ENCODE measurements at places on chromosomes 2 and 18.
A peak's percentile ranks its signal among the peaks of the same experiment; 100 is the strongest.

GRCh38 chr2:212919238-212919637 is 232.2 kb downstream of the IKZF2 start:
- no peak for DNase-seq

GRCh38 chr2:234203135-234203984 is 152.9 kb downstream of the SPP2 start:
- peak; percentile 62 for DNase-seq

- no peak for DNase-seq
These were observed 39.8 kb downstream of the GREB1 start for GRCh38 chr2:11573418-11574175.

- no peak for DNase-seq
These were observed 6.1 kb downstream of the ONECUT2 start for GRCh38 chr18:57441071-57441794.

GRCh38 chr2:202911203-202911511 is 316 bp downstream of the WDR12 start:
- no peak for DNase-seq

DNA sequence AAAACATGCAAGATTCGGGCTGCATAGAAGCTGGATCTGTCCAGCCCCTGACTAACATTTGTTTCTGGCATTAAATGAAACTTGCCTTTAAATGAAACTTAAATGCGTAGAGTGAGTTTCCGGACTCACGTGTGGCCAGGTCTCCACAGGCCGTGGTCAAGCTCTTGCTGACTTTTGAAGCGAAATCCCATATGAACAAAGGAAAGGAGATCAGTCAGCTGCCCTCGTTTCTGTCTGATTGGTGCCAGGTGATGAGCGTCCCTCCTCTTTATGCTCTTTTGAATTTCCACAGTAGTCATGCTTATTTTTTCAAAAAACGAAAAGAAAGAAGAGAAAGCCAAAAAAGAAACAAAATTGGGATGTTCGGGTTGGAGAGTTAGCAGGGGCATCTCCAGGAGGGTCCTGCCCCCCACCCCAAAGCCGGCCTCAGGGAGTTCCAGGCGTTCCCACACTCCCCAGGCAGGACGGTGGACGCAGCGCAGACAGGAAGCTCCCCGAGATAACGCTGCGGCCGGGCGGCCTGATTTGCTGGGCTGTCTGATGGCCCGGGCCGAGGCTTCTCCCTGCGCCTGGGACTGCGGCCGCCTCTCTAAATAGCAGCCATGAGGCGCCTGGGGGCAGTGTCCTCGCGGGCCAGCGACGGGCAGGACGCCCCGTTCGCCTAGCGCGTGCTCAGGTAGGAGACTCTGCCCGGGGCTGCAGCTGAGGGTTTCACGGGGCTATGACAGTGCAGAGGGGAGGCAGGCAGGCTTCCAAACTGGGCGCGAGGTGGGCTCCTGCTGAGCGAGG is at the start of gene COLEC11:
COLEC11 (plus strand) TSS at position 620 of the 789 bp plus-strand sequence. CDS start 9,229 bp downstream, outside the sequence.
- no peak for DNase-seq

- DNase-seq: no peak
These were observed 89.6 kb downstream of the ACTR3 start for GRCh38 chr2:113979191-113980128.

DNA sequence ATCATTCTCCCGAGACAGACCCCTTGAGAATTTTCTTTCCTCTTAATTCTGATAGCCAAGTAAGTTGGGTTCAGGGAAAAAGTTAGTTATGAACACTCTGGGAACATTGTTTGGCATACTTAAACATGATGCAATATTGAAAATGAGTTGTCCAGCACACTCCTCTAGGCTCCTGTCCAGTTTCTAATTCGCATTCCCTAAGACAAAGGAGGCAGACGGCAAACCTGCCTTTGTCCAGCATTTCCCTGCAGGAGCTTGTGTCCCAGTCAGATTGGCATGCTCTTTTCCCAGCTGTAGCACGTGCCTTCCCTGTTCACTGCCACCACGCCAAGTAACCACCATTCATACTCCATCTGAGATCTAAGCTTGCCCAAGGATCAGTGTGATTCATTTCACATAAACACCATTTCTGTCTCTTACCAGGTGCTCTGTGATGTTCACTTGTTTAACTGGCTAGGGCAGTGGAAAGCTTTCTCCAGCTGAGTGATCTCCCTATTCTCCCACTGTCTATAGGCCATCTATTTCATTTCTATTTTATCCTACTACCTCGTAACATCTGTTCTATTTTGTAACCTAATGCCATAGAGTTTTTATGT is 150.0 kb upstream of the EPB41L3 start:
- no peak for DNase-seq

GRCh38 chr2:119109866-119110265 is 48.7 kb downstream of the C1QL2 start:
- no peak for DNase-seq

DNA sequence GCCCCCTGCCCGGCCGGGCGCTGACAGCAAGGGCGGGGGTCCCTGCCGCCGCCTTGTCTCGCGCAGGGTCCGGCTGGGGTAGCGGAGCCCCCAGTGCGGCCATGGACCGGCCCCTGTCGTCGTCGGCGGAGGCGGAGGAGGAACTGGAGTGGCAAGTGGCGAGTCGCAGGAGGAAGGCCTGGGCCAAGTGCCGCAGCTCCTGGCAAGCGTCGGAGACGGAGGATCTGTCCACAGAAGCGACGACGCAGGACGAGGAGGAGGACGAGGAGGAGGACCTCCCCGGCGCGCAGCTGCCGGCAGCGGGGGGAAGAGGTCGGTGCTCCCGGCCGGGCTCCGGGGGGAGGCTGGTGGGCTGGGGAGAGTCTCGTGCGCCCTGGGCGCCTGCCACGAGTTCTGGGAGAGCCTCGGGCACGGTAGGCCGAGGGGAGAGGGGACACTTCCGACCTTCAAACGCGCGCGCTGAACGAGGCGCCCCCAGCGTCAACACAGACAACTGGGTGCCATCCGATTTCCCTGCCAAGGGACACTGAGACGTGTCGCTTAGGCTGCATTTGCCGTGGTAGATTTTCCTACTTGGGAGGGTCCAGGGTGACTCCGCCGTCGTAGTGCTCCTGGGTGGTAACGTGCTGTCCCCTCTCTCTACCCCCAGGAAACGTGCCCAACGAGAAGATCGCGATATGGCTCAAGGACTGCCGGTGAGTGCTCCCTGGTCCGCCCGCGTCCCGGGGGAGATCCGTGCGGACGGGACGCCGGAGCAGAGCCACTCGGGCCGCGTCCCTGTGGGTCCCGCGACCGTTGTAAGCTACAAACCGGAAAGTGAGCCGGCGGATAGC is 652 bp downstream of the ITPRID2 start:
- no peak for DNase-seq

Measured in brain pericyte (primary cell).